ENCODE measurements at places on chromosomes 16 and 17.

DNA sequence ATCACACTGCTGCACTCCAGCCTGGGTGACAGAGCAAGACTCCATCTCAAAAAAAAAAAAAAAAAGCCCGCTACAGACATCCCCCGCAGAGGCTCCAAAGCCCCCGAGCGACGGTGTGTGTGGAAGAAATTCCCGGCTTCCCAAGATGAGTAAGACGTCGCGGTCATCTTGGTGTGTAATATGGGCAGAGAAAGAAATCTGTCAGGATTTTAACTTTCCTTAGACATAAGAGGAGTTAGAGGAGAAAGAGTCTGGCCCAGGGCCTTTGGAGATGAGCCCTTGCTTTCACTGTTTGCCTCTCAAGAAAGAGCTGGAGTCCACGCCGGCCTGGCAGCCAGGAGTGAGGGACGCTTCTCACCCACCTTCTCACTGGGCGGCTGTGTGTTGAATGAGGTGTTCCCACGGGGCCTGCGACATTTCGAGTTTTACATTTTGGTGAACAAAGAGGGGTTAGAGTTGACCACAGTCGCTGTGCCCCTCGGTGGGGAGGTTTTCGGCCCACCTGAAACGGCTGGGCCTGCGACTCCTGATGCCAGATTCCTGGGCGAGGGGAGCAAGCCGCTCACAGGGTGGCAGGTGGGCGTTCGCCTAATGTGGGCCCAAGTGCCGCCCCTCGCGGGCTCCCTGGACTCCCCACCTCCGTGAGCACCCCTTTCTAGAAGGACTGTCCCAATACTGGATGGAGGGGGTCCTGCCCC is 17.9 kb downstream of the C1QTNF1 start:
- DNase-seq = no peak

GRCh38 chr17:34235389-34236028 is 19.6 kb upstream of the CCL2 start:
- peak; percentile 31 for DNase-seq

DNA sequence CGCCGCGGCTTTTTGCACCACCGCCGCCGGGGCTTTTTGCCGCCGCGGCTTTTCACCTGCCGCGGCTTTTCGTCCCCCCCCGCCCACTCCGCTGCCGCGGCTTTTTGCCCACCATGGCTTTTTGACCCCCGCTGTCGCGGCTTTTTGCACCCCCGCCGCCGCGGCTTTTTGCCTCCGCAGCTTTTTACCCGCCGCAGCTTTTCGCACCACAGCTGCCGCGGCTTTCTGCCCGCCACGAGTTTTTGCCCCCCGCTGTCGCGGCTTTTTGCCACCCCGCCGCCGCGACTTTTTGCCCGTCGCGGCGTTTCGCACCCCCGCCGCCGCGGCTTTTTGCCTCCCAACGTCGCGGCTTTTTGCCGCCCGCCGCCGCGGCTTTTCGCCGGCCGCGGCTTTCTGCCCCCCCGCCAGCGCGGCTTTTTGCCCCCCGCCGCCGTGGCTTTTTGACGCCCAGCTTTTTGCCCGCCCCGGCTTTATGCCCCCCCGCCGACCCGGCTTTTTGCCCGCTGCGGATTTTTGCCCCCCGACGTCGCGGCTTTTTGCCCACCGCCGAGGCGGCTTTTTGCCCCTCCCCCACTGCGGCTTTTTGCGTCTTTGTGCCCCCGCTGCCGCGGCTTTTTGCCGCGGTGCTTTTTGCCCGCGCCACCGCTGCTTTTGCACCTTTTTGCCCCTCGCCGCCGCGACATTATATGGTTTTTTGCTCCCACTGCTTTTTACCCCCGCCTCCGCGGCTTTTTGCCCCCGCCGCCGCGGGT is 1343.6 kb downstream of the TP53TG3F start:
- no peak for DNase-seq

DNA sequence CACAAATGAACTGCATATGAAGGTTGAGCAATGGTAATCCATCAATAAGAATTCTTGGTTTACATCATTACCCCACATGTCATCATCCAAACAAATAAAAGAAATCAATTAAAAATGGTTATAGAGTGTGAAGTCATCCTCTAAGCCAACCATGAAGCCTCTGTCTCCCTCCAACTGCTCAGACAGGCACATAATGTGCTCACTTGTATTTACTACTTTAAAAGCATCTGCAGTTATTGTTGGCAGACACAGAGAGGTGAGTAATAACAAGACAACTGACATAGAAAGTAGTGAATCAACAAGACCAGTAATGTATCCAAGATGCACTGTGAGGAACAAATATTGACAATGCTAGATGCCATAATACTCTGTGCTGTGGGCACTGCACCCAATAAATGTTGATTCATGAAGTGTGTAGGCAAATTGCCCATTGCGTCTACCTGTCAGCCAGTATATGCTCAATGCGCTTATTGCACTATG is 20.0 kb downstream of the ADAMTS18 start:
- no peak for DNase-seq

- DNase-seq = no peak
Observed at GRCh38 chr17:30840771-30841170, 9.0 kb downstream of the ATAD5 start.

DNA sequence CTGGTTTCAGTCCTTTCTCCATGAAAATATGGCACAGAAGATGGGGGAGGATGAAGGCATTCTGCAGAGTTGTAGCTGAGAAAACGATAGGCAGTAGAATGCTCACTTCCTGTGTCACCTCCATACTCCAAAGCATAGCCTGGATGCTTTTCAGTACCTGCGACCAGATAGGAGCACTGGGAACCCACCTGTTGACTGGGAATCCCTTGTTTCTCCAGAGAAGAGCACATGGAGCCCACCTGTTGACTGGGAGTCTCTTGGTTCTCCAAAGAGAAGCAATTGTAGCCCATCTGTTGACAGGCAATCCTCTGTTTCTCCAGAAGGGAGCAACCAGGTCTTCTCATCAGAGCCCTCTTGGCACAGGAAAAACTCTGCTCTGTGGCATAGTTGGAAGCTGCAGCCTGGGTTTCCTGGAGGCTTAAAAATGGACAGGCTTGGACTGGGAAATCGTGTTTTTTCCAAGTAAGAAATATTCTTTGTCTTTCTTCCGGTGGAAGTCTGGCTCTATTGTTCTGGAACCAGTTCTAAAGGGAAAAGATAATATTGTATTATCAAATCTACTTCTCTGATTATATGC is 13.2 kb downstream of the TERF2IP start:
- DNase-seq = no peak

DNA sequence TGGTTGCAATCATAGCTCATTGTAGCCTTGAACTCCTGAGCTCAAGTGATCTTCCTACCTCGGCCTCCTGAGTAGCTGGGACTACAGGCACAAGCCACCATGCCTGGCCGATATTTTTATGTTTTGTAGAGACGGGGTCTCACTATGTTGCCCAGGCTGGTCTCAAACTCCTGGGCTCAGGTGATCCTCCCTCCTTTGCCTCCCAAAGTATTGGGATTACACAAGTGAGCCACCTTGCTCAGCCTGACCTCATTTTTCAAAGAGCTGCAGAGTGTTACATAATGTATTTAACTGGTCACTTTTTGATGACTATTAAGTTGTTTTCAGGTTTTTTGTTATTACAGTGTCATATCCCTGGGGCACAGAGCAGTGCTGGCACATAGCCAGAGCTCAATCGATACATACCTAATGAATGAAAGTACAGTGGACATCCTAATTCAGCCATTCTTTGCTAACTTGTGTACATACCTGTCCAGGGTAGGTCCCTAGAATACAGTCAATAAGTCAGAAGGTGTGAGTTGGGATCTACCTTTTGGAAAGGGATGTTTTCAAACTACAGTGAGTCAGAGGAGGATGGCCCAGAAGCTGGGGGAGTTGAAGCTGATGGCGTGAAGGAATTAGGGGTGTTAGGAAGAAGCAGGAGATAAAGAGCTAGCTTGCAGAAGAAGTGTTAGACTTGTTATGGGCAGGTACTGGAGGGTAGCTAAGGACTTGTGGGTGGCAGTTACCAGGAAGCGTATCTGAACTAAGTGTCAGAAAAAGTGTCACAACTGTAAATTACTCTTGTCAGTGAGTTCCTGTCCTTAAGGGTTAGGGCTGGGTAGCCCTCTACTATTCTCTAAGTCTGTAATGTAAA is 20.1 kb upstream of the CYLD start:
- DNase-seq = no peak

DNA sequence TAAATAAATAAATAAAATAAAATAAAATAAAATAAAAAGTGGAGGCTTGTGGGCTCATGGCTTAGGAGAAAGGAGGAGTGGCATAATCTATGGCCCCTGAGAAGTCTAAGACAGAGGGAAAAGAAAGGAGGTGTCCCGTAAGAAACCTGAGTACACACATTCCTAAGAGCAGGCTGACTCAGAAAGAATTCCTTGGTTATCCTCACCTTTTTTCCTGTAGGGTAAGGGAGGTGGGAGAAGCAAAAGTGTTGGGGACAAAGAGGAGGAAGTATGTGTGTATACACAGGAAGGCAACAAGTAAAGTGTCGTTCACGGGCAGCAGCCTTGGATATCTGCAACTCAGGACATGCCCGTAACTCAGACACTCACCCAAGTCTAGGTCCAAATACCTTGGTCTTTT is 29.3 kb downstream of the MARF1 start:
- no peak for DNase-seq

- DNase-seq = peak; percentile 33
Observed at GRCh38 chr17:33142705-33143299, 150.3 kb downstream of the ASIC2 start.

DNA sequence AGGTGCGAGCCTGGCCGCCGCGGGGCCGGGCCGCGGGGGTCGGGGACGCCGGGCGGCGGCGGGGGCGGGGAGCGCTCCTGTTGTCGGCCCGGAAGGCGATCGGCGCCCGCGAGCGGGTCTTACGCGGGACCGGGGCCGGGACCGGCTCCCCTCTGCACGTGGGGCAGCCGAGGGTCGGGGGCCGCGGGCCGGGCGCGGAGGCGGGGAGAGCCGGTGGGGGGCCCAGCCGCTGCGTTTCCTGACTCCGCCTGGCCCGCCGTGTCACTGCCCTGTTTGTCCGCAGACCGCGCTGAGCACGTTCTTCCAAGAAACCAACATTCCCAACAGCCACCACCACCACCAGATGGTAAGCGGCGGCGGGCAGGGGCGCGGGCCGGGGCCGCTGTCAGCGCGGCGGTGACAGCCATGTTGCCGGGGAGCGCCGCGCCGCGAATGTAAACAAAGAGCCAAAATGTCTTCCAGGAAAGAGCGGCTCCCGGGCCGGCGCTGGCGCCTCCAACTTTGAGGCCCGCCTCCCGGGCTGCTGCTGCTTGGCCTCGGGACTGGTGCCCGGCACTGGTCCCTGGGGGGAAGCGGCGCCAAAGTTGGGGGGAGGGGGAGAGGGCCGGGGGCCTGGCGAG is 586 bp downstream of the UBALD2 start:
- peak; percentile 57 for DNase-seq

- DNase-seq = no peak
Observed at GRCh38 chr16:47986031-47986430, 169.8 kb downstream of the ABCC12 start.

DNA sequence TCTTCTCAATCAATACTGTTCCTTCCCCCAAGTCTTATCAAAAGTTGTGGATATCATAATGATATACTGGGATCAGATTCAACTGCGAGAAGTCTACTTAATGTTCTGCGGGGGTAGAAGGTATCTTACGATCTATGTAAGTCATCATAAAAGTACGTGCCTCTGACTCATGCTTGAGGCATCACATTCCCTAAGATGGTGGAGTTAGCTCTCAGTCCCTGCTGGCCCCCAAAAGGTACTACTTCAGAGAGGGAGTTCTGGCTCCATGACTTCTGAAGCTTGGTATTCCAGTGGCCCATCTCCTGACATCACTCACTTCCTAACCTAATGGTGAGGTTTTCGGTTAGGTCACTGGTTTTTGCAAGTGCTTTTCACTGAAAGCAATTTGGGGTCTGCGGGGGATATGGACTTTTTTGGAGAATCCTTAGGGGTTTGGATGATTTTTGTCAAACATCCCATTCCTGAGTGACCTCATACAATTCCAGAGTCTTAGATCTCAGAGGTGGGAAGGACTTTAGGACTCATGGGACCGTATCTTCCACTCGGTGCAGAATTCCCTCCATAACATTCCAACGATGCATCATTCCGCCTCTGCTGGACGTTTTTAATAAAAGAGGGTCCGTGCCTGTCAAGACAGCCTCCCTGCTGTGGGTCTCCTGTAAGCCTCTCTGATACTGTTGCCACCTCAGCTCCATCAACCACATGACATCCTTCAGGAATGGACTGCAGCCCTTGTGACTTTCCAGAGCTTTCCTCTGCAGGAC is 74.3 kb downstream of the DYNLRB2 start:
- DNase-seq = peak; percentile 56

- no peak for DNase-seq
Observed at GRCh38 chr17:8105957-8106398, 12.3 kb downstream of the ALOXE3 start.

DNA sequence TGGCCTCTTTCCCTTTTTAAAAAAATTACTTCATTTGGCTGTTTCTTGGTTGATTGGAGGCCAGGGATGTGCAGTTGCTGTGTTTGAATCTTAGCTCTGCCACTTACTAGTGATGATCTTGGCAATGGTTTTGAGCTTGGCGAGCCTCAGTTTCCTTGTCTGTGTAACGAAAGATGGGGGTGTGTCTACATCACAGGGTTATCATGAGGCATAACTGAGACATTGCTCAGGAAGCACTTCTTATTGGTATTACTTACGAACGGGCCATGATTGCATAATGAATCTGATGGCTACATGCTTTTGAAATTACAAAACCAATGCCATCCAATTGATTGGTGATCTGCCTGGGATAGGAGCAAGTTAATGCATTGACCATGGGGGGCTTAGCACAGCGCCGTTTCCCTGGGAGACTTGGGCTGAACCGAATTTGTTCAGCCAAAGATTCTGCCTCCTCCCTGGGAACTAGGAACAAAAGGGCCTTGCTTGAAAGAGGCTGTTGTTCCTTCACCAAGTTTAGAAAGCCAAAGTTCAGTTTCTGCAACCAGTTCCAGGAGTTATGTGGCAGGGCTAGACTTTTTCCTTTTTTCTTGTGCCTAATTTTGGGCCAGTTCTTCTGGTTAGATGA is 21.9 kb downstream of the CMIP start:
- peak; percentile 32 for DNase-seq

DNA sequence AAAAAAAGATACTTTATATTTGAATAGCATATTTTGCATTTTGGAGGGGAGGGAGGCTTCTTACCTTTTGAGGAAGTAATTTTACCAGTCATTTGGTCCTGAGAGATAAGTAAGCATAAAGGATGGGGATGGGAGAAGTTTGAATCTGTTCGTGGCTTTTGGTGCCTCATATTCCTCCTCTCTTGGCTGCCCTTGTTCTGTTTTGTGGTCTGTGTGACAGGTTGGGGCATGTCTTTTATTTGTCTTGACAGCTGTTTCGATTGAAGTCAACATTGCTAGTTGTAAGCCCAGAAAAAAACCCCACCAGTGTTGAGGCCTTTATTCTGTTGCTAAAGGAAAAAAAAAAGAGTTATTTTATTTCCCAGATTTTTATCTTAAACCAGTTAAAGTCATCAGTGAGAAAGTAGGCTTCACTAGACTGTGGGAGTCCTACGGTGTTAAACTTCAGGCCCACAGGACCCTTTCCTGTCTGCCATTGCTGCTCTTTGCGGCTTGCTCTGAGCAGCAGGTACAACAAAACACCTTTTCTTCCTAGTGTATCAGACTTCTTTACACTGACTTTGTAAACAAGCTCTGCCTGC is 11.4 kb downstream of the SLC7A6 start:
- no peak for DNase-seq

Measured in AG20443 (cell line).